Cortex of kidney (tissue), 1 donor: ENCODE measurements at places on chromosomes 7 and 10.

DNA sequence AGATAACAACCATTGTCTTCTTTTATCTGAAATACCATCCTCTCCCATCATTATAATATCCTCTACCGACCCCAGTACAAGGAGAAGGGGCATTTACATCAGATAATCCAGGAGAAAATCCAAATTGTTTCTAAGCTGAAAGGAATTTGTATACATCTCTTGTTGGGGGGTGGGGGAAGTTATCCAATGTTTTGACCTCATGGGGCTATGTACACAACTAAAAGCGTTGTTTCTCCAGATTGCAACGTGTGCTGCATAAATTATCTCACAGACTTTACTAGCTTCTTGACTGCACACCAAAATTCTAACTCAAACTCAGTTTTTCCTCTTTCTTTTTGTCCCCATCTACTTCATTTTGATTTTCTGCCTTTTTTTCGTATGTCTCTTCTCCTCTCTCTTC, 156.7 kb downstream of the TWIST1 start:
- DNase-seq = no peak

DNA sequence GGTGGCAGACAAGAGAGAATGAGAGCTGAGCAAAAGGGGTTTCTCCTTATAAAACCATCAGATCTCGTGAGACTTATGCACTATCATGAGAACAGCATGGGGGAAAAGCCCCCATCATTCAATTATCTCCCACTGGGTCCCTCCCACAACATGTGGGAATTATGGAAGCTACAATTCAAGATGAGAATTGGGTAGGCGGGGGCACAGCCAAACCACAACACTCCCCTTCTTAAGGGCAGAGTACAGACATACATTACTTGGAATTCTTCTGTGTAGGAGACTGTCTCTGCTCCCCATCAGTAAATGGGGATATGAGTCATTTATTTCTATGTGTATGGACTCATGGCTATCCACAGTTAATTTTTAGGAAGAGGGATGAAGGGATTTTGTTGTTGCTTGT, 31.2 kb downstream of the FAM171A1 start:
- no peak for DNase-seq

- no peak for DNase-seq
These were observed 14.8 kb downstream of the YKT6 start for GRCh38 chr7:44215531-44215930.

DNA sequence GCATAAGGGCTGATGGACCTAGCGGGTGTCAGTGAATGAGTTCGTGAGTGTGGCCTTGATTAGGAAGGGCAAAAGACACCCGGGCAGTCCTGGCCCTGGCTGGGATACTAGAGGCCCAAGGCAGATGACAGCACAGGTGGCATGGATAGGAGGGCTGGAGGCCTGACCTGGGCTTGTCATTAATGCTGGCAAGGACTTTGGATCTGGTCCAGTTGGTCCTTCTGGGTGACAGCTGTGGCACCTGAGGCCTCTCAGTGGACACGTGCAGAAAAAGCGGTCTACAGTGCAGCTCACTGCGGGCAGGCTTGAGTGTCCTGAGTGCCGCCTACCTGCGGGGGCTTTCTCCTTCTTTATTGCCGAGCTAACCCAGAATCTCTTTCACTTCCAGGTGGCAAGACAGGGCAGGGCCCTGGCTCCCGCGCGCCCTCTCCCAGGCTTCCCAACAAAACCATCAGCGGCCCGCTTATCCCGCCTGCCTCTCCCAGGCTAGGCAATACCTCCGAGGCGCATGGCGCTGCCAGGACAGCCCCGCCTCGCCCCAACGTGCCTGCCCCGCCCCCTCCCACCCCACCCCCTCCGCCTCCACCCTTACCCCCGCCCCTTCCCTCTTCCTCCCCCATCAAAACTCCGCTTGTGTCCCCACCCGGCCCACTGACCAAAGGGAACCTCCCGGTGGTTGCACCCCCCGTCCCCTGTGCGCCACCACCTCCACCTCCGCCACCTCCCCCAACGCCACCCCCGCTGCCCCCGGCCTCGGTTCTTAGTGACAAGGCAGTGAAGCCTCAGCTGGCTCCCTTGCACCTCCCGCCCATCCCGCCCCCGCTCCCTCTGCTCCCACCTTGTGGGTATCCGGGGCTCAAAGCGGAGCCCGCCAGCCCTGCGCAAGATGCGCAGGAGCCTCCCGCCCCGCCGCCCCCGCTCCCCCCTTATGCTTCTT, 77.4 kb downstream of the WIPF3 start:
- no peak for DNase-seq

DNA sequence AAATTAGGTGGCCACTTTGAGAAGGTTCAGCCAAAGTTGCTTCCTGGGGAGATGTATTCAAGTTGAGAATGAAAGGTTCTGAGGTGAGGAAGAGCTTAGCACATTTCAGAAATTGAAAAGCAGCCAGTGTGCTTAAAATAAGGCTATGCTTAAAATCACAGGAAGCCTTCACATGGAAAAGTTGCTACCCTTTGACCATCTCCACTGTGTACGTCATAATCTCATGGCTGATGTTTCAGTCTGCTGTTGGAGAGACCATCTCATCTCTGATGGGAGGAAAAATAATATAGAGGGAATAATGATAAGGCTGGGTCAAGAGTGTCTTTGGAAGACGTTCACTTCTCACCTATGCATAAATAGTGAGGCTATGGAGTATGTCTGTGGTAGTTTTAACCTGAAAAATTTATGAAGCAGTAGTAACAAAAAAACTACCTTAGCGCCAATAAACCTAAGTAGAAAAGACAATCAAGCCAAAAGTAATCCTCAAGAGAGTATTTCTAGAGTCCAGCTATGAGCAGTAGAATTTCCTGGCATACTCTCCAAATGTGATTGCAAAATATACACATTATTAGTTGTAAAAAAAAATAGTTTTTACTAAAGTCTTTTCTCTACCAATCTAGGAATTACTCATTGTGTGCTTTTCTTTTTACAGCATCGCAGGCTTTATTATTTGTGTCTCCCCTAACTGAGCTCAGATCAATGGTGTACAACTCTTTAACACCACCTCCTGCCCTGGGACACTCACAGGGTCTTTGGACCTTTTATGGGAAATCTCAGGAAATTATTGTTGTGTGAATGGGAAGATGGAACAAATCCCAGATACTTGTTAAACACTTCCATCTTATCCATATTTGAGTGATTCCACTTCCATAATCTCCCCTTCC, 435.2 kb upstream of the LRGUK start:
- no peak for DNase-seq

DNA sequence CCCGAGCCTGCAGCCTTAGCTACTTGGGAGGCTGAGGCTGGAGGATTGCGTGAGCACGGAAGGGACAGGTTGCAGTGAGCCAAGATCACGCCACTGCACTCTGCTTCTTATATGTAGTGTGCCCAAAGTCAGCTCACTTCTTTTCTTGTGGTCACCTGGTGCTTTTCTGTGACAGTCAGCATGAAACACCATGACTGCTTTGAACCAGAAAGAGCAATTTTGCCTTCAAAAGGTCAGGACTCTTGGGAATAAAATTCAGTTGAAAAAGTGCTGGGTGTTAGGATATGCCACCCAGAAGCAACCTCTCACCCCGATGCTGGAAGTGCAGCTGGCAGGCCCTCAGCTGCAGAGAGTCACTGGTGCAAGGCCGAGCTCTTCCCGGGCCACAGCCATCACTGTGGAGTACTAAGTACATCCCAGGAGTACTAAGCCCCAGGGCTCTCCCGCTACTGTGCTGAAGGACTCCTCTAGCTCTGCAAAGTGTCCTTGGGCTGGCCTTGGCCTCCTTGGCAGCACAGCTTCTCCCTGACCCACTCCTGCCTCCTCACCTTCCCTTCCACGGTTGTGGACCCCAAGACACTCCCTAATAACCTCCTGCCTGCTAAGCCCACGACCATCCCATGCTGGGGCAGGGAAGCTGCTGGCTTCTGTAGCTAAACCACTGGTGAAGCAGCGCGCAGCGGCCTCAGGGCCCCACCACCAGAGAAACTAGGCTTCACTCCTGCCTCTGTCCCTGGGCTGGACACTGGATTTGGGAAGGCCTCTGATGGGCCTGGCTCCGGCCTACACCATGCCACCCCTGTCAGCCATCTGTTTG, 17.6 kb upstream of the GDI2 start:
- DNase-seq = no peak

DNA sequence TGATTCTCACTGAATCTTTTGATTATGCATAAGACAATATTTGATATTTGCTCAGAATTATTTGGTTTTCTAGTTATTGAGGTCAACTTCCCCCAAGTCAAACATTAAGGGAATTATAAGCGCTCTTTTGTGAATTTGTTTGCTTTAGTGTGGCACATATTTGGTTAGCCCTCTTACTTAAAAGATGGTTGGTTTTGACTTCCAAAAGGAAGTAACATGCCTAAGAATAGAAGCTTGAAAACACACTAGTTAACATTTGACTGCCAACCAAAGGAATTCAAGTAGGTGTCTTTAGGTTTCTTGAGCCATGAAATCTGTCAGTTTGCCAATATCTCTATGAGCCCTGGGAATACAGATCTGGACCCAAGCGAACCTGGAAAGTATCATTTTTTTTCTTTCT, 24.9 kb downstream of the STEAP4 start:
- DNase-seq = no peak

DNA sequence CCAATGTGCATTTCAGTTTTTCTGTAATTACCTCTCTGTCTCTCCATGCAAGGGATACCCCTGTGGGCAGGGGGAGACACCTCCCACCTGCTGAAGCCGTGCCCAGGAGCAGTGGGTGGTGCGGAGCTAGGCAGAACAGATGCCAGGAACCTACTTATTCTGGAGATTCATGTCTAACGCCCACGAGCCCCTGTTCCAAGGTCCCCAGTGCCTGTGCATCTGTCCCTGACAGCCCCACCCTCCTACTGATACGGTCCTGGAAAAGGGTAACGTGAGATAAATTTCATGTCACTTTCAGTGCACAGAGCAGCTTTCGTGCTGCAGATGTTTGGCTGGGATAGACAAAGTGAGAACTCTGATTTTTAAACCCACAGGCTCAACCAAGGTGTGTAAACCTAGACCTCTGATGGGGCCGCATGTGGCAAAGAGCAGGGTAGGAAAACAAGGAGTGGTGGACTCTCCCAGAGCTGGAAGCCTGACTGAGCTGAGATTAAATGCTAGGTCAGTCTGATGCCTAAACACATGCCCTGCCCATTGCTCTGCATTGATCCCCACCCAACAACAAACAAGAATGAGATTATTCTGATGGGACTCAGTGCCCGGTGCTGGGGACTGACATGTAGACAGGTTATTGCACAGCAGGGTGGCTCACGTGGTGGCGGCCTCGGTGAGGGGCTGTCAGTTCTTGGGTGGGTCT, 123.6 kb upstream of the GDF10 start:
- DNase-seq = no peak

GRCh38 chr7:106681815-106682495, 21.0 kb upstream of the CCDC71L start:
- no peak for DNase-seq

DNA sequence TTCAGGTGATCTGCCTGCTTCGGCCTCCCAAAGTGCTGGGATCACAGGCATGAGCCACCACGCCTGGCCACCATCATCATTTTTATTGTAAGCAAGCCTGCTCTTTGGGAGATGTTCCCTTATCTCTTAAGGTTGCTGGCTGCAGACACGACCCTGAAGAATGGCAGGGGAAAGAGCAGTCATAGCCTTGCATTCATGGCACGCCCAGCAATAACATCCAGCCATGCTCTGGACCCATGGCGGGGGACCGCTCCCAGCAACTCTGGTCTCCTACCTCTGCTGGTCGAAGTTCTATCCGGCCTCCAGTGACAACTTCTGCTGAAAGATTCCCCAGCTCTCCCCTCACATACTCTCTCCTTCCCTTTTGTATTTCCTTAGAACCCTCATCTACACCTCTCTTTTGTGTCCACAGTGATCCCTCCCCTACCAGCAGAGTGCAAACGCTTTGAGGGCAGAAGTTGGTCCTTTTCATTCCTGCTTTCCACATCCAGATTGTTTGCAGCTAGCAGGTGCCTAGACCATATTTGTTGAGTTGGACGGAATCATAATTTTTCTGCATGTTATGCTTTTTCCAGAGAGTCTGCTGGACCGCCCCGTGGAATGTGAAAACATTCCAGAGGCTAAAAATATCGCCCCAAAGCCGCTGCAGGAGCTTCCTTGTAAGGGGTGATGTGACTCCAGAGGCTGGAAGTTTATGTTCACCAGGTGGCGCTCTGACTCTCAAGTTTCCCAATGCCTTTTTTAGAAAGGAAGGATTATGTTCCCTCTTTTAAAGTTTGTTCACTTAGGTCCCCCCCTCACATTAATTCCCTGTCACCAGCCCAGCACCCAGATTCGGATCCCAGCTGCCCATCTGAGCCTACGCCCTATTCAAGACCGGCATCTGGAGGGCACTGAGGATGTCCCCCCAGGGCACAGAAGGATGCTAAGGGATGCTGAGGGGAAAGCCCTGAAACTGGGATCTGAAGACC, 4.3 kb upstream of the MARVELD1 start:
- DNase-seq = no peak

DNA sequence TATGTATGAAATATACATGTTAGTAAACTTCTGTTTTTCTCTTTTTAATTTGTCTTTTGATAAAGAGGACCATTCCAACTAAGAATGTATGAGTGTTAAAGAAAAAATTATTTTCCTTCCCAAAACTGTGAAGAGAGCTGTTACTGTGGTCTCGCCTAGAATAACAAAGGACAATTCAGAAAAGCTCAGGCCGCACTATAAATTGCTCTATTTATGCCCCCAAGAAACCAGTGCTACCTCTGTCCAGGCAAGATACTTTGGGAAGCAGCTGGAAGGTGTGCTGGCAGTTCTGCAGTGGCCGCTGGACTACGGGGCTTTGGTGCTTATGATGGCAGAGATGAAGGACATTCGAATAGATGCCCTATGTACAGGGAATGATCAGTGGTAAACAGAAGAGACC, 252.1 kb downstream of the DOCK4 start:
- DNase-seq = no peak

DNA sequence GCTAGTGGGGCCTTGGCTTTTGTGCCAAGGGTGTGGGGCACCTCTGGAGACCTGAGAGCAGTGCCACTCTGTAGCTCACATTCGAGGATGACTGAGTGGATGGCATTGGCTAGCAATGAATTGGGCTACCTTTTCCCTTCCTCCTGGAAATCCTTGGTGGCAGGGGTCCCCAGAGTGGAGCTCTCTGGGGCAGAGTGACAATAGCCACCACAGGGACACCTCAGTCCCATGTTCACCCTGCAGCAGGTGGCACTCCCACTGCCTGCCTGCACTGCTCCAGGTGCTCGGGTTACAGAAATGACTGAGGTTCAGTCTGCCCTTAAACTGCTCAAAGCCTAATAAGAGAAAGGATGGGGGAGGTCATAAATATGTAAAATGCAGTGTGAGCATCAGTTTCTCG, 17.8 kb downstream of the BTBD16 start:
- DNase-seq = no peak

- DNase-seq = no peak
These were observed 149.5 kb downstream of the RGS10 start for GRCh38 chr10:119393019-119393418.

GRCh38 chr7:34776748-34777358, 118.8 kb downstream of the NPSR1 start:
- no peak for DNase-seq
